Activated CD4-positive, alpha-beta T cell treated with anti-CD3 and anti-CD28 coated beads for 24 hours (primary cell): ENCODE measurements at places on chromosomes 16 and 17.

DNA sequence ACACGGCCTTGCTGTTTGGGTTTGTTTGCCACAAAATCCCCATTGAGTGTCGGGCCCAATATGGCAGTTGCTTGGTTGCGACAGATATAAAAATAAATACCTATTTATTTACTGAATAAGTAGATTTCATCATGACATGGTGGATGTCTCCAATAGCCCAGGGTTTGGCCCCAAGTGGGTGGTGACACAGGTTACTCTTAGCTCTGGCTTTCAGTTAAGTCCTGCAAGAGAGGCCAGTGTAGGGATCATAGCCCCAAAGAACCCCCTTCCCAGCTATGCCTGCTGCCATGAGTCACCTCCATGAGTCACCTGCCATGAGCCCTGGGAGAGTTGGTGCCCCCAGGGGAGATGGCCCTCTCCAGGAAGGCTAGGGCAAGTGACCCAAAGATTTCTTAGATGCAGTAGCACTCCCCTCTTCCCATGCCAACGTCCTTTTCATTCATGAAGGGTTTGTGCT, 78.7 kb upstream of the LGALS9 start:
- DNase-seq: no peak

GRCh38 chr17:45852535-45853297, 8.0 kb downstream of the SPPL2C start:
- peak; percentile 51 for DNase-seq

GRCh38 chr16:88379694-88380040, 3.1 kb upstream of the ZNF469 start:
- DNase-seq: no peak

DNA sequence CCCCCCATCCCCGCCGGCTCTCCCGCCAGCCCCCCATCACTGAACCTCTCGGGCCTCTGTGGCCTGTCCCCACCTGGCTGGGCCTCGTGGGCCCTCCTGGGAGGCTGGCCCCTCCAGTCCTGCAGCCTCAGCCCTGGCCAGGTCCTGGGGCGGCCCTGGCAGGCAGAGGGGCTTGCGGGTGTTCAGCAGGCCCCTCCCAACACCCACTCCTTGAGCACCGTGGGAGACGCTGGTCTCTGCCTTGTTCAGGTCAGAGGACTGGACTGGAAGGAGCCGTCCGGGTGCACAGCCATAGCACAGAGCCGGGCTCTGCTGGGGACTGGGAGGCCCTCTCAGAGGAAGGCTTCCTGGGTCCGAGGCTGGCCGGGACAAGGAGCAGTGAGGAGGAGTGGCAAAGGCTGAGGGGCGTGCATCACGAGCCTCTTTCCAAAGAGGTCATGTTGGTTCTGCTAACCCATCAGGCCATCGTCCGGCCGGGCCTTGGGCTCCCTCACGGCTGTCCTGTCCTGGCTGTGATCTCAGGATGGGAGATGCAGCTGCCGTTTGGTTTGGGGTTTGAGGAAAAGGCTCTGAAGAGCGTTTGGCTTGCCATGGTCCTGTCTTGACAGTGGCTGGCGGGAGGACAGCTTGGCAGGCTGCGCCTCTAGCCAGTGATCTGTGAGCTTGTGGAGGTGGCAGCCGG, 6.3 kb upstream of the PABPN1L start:
- no peak for DNase-seq

DNA sequence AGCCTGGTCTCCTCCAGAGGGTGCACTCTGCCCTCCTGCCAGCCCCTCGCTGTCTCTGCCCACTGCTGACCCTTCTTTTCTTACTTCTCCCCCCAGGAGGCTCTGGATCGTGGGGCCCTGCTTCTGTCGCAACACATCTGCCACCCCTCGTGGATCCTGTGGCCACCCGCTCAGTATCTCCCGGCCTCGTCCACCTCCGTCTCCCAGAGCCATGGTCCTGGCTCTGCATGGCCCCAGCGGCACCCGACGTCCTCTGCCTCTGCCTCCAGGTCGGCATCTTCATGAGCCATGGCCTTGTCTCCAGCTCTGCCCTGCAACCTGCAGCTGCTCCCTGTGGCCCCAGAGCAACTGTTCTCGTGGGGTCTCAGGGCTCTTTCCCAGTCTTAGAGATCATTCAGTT, 12.1 kb upstream of the ACSF3 start:
- no peak for DNase-seq

DNA sequence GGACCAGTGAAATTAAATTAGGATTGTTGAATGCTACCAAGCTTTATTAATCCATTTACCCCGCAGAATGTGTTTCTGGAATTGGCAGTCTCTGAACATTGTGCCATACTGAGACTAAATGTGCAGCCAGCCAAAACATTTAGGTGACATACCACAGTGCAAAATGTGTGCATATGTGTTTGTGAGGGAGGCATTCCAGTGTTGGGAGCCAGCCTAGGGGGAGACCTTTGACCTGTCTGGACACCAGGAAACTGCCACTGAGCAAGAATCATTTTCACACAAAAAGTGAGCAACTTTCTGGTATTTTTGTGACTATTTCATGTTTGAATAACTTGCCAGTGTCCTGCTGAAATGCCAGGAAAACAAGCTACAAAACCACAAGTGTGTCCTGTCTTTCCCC, 64.7 kb upstream of the SLC12A3 start:
- DNase-seq: no peak

DNA sequence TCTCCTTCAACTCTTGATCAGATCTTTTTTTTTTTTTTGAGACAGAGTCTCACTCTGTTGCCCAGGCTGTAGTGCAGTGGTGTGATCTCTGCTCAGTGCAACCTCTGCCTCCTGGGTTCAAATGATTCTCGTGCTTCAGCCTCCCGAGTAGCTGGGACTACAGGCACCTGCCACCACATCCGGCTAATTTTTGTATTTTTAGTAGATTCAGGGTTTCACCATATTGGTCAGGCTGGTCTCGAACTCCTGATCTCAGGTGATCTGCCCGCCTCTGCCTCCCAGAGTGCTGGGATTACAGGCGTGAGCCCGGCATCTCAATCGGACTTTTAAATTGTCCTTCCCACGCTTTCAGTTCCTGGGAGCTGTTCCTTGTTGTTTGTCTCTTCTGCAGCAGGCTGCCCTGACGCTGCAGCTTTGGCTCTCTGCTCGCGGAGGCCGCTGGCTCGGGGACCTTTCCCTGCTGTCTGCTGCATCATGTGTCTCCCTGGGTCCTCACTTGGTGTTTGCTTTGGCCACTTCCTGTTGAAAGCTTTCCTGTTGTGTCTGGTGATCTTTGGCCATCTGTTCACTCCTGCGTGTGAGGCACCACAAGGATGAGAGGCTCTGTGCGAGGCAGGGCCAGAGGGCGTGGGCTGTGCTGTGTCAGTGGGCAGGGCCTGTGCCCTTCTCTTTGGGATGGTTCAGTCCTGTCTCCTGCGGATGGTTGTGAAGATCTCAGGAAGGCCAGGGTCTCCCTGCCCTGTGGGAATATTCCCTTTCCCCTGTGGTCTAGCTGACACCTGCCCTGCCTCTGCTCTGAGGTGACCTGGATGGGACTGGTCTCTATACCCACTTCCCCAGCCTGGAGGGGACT, 18.4 kb upstream of the CAPN15 start:
- no peak for DNase-seq

- no peak for DNase-seq
These were observed 14.3 kb downstream of the CCNF start for GRCh38 chr16:2443555-2443954.

DNA sequence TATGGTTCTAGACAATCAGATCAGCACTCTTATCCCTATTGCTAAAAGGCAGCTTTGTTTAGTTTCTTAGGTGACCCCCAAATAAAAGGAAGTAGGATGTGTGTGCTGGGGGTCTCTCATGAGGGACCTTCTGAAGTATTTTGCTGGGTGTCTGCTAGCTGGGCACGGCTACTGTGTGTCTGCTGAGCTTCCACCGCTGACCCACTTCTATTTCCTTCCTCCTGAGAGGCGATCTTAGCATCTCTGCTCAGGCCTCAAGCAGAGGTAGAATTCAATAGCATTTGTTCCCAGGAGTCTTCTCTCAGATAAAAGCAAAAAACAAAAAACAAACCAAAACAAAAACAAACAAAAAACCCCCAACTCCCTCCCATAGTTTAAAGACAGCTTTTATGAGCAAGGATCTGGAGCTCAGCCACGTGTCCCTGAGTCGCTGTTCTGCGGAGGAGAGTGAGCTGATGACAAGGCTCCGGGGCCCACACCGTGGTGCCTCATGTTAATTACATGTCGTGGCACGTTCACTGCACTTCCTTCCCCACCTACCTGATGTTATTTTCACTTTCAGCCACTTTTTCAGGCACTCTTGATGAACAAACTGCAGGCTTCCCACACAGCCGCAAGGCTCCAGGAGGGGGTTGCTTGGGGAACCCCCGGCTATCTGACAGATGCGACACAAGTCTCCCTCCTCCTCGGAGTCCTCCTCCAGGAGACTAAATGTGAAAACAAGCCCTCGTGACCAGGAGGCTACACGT, 83.5 kb downstream of the MARCHF10 start:
- peak; percentile 68 for DNase-seq

DNA sequence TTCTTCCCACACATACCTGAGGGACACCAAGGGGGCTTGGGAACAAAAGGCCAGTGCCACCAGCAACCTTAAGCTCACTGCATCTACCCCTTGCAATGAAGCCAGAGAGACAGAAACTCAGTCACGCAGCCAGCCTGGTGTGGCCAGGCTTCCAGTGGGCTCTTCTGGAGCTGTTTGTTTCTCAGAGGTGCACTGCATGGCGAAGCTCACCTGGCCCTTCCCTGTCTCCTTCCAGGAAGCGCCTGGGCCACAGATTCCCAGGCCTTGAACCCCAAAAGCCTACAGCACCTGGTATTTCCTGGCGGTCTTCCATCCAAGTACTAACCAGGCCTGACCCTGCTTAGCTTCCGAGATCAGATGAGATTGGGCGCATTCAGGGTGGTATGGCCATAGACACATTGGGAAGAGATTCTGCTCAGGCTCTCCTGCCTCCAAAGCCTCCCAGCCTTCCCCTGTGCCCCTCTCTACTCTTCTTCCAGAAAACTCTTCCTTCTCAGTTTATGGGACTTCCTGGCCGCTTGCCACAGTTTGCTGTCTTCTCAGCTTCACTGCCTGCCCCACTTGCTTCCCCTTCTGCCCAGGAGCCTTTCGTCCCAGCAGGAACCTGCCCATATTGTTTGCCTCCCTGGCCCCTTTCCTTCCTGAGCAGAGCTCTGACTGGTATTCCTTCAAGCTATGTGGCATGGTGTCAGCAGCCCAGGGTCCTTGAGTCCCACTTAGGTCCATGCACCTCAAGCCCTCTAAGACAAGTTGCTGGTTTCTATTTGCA, 1.6 kb downstream of the CISD3 start:
- no peak for DNase-seq

DNA sequence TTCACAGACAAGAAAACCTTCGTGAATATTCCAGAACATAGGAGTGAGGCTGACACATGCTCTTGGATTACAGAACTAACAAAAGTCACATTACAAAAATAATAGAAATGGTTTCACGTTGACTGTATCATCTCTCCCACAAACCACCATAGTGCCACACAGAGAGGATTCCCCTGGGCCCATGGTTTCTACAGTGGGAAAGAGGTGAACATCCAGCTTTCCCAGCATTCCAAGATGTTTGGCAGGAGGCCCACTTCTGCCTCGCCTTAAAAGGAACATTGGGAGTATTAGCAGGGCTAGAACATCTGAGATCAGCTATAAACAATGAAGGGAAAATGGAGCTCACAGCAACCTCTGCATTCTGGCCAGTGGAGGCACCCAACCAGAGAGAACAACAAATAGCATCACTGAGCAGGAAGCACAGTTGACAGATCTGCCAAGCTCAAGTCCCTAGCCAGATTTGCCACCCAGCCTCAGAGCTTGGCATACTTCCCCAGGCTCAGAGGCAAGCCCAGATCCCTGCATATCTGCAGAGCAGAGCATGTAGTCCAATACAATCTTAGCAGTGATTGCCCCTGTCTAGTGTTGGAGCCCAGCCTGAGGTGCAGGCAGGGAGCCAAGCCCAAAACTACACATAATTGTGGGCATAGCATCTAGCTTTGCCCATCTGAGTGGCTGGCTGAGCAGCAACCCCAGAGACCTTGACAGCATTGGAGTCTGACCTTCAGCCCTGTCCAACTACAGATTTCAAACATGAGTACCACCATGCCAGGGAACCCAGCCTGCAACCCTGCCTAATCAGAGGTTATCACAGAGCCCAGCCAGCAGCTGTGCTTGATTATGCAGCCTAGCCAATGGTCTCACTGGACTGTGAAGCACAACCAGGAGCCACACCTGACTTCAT, 260.4 kb downstream of the CEP112 start:
- DNase-seq: no peak

GRCh38 chr16:53061701-53062159, 6.9 kb downstream of the CHD9 start:
- no peak for DNase-seq

DNA sequence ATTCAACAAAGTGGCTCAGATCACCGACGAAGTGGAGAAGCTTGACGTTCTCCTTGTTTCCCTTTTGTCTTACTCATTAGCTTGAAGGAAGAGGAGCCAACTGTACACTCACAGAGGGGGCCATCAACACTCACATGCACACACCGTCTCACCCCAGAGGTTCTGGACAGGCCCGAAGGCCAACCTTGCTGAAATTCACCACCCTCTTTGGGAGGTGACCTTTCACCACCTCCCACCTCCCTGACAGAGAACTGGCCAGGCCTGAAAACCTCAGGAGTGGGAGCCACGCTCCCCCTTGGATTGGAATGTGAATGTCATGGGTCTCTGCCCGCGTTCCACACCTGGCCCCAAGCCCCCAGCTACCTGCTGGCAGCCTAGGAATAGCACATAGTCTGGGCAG, 2.0 kb downstream of the DCXR start:
- DNase-seq: no peak

DNA sequence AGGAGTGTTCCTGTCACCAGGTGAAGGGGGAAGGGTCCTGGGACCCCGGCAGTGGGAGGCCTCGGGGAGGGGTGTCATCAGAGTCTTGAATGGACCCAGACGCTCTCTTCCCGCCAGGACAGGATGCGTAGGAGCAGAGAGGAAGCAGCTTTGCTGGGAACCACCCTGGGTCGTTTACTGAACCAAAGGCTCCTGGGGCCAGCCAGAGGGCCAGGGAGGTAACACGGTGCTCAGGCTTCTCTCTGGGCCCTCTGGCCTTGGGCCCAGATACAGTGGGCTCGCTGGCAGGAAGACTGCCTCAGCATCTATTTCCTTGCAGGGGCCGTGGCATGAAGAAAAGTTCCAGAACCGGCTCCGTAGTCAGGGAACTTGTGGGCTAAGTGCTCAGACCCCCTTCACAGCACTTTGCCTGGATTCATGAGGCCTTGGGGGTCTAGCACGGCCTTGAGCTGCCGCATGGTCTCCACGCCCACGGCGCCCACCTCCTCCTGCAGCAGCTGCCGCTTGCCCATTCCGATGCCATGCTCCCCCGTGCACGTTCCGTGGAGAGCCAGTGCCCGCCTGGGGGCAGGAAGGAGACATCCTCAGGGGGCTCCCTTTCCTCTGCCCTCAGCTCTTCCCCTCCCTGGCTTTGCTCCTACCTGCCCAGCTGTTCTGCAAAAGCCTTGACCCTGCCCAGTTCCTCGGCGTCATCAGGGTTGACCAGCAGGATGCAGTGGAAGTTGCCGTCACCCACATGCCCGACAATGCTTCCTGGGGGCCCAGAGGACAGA, 4.4 kb downstream of the LDHD start:
- DNase-seq: no peak

DNA sequence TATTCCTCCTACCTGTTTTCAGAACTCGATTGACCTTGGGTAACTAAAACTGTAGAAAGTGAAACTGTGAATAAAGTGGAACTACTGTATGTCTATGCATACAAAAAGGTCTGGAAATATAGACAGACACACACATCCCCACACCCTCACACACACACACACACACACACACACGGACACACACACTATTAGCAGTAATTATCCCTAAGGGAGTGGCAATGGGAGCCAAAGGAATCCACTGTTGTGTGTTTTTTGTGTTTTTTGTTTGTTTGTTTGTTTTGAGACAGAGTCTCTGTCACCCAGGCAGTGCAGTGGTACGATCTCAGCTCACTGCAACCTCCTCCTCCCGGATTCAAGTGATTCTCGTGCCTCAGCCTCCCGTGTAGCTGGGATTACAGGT, 26.6 kb upstream of the SRCIN1 start:
- DNase-seq: no peak
